ENCODE measurements at places on chromosomes 16 and 17.
A peak's percentile ranks its signal among the peaks of the same experiment; 100 is the strongest.

GRCh38 chr16:23863511-23864422, 28.0 kb downstream of the PRKCB start:
- no peak for DNase-seq

DNA sequence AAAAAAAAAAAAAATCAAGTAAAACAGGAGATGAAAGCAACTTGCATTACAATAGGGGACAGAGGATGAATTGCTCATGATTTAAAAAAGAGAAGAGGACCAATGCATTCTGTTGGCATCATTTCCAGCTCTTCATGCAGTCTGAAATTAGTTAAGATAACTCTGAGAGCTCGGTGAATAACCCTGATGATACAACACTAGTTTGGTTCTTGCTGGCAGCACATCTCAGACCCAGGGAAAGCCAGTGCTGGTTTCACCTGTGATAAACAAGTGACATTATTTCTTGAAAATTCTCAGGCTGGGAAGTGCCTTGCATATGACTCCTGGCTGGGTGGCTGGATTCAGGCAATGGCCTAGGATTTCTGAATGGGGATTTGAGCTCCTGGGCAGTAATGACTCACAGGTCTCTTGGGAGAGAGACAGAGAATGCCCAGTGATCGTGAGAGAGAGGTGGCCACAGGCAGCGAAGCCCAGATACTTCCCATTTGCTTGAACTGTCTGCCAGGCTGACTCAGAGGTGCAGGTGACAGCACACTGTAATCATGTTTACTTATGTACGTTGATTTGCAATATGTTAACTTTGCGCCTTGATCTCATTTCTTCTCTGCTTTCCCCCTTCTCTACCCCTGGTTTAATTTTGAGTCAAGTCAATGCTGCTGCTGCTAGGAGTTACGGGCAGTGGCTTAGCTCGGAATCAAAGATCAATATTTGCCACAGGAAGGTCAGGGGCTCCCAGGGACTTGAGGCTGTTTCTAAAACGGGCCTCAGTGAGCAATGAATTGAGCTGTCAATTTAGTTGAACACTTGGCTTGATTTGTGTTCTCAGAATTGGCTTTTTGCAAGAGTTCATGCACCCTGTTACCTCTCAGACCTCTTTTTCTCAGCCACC, 27.1 kb downstream of the ARSG start:
- peak; percentile 92 for DNase-seq

GRCh38 chr17:81612172-81612970, 24.5 kb downstream of the NPLOC4 start:
- DNase-seq = no peak

DNA sequence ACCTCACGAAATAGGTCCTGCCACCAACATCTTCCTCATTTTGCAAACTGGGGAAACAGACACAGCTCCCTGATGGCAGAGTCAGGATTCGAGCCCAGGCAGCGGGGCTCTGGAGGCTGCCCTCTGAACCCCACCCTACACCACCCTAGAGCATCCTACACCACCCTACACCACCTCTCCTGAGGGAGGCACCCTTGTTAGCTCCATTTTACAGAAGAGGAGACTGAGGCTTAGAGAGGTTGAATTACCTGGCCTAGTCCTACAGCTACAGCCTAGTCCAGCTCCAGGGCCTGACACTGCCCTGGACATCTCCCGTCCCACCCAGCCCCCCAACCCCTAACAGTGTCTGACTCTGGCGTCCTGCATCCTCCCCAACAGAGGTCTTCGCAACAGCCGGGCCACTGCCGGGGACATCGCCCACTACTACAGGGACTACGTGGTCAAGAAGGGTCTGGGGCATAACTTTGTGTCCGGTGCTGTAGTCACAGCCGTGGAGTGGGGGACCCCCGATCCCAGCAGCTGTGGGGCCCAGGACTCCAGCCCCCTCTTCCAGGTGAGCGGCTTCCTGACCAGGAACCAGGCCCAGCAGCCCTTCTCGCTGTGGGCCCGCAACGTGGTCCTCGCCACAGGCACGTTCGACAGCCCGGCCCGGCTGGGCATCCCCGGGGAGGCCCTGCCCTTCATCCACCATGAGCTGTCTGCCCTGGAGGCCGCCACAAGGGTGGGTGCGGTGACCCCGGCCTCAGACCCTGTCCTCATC, 3.2 kb upstream of the NECAB2 start:
- no peak for DNase-seq

- peak; percentile 47 for DNase-seq
These were observed 122.4 kb downstream of the USP31 start for GRCh38 chr16:23026784-23027362.

- DNase-seq = peak; percentile 65
These were observed 180.1 kb downstream of the HS3ST3A1 start for GRCh38 chr17:13421581-13422130.

DNA sequence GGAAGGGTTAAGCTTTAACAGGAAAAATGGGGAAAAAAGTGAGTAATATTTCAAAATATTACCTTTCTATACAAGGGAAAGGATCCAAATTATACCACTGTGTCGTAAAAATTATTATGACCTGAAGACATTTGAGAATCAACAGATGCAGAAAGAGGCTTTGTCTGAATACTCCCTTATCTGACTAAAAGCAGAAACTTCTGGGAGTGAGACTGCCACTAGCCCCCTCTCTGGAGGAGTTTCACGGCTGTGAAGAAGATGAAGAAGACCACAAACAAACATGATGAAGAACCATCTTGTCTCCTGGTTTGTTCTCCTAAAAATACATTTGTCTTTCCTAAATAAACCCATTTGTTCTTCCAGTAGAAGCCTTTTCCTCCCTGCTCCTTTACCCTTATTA, 29.4 kb downstream of the CNTROB start:
- no peak for DNase-seq

DNA sequence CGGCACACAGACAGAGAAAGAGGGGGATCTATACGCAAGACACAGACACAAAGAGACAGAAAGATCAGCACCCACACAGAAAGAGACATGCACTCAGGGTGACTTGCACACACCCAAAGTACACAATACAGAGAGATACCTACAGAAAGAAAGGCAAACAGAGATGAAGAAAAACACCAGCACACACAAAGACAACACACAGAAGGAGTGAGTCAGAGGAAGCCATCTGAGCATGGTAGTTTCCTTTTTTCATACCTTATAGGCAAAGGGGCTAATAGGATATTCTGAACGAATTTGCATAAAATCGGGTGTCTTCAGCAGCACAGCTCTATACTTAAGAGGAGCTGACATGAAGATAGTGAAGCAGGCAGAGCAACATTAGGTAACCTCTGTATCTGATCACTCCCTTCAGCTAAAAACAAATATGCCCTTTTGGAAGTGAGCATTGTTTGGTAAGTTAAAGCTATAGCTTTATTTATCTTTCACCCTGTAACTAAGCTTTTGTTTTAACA, 198.6 kb downstream of the AATF start:
- DNase-seq = peak; percentile 17

DNA sequence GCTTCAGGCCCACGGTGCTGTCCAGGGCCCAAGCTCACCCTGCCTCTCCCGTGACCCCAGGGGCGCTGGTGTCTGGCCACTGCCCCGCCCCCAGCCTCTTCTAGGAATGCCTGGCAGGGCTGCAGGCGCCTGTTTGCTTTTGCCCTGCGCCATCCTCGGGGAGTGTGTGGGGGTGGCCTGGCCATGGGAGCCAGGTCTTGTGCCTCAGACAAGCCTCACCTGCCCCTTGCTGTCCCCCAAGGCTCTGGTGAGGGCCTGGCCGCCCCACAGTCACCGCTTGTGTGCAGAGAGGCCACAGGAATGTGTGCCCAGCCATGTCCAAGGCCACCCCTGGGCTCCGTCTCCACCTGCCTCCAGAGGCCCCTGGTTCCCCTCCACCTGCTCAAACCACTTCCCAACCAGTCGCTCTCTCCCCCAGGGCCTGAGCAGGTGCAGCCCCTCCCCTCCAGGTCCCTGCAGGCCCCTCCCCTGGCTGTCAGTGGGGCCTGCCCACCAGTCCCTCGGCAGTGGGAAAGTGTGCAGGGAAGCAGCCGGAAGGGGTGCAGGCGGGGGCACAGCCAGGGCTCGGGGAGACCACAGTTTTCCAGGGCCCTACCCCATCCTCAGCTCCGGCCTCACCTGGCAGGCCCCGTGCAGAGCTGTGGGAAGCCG, 841 bp upstream of the IGFALS start:
- no peak for DNase-seq

Measured in MCF 10A (cell line).